ENCODE measurements at places on chromosomes 7 and 10.
A peak's percentile ranks its signal among the peaks of the same experiment; 100 is the strongest.

- no peak for DNase-seq
These were observed 226.8 kb downstream of the ARHGAP21 start for GRCh38 chr10:24496906-24497305.

DNA sequence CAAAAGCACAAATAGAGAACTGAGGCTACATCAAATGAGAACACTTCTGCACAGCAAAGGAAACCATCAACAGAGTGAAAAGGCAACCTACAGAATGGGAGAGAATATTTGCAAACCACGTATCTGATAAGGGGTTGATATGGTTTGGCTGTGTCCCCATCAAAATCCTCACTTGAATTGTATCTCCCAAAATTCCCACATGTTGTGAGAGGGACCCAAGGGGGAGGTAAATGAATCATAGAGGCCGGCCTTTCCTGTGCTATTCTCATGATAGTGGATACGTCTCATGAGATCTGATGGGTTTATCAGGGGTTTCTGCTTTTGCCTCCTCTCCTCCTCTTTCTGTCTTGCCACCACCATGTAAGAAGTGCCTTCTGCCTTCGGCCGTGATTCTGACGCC is 120.6 kb upstream of the FRMD4A start:
- no peak for DNase-seq

- no peak for DNase-seq
These were observed 7.7 kb downstream of the CTBP2 start for GRCh38 chr10:125152450-125153368.

DNA sequence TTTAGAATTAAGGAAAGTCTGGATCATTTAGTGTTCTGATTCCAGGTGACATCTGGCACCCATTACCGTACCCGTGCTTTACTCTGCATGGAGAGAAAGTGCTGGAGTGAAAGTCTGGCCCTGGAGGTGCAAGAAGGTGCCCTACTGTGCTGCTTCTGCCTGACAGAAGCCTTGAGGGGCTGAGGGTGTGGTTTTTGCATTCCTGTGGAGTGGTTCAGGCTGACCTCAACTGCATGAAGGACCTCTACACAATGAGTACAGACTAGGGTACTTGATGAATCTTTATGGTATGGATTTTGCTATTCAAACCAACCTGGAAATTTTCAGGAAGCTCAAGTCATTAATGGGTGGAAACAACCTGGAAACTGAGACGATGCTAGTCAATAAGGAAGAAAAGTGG is 45.1 kb upstream of the GSAP start:
- DNase-seq, result no peak

- DNase-seq, result no peak
These were observed 6.9 kb downstream of the C10orf105 start for GRCh38 chr10:71712572-71713134.

DNA sequence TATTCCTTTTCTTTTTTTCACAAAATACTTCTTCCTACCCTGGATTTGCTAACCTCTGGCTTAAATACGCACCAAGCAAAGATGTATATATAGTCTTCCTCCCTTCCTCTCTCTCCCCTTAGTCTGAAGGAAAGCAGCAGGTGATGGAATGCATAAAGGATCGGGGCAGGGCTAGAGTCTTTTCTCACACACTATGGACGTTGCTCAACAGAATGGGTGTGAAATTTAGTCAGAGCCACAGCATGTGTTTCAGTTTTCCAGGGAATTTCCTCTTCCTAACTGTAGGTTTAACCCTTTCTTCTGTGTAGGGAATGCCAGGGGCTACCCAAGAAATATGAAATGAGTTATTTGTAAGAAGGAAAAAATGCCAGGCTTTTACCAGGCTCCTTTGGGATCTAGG is 71.4 kb upstream of the NFKB2 start:
- DNase-seq, result no peak

GRCh38 chr10:49153971-49154370 is 20.1 kb upstream of the FAM170B start:
- no peak for DNase-seq

DNA sequence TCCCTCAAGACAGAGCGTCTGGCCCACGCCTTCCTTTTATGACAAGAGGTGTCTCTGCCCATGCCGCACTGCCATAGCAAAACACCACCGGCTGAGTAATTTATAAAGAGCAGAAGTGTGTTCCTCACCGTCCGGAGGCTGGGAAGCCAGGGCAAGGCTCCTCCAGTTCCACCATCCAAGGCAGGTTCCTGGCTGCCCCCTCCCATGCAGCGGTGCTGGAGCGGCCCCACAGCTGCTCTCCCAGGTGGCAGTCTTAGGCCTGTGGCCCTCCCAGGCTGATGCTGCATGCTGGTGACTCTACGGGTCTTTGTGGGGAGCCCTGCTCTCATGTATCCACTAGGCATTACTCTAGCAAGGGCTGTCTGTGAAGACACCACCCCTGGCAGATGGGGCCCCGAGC is 113.1 kb downstream of the TCERG1L start:
- DNase-seq, result no peak

GRCh38 chr10:13816195-13816925 is 229.6 kb downstream of the PRPF18 start:
- DNase-seq, result peak; percentile 22

GRCh38 chr10:84352251-84352842 is 24.0 kb downstream of the CCSER2 start:
- DNase-seq, result peak; percentile 51

GRCh38 chr7:48894574-48894973 is 29.8 kb upstream of the CDC14C start:
- no peak for DNase-seq

DNA sequence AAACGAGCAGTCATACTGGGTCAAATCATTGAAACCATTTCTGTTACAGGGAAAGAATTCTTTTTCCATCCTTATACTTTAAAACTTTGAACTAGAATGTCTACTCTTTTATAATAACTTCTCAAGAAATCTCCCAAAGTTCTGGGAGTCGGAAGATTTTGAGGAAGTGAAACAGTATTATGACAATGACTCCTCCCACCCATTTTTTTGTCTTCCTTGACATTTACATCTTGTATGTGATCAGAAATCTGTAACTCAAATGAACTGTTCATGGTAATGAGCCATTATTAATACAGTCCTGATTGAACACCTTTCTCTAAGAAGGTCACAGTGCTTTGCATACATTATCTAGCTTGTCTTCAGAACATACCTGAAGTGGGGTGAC is 227.4 kb downstream of the CELF2 start:
- no peak for DNase-seq

- peak; percentile 80 for DNase-seq
These were observed 21.6 kb downstream of the NT5C3A start for GRCh38 chr7:33040803-33041516.

GRCh38 chr10:12699781-12700556 is 301.5 kb downstream of the CCDC3 start:
- no peak for DNase-seq

DNA sequence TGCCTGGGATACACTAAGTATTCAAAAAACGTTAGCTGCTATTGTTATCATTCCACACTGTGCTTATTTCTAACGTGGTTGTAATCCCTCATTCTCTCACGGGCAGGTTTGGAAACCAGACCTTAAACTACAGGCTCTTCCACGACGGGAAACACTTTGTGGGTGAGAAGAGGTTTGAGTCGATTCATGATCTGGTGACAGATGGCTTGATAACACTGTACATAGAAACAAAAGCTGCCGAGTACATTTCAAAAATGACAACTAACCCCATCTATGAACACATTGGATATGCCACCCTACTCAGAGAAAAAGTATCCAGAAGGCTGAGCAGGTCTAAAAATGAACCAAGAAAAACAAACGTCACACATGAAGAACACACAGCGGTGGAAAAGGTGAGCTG is 163.2 kb upstream of the PRR15 start:
- DNase-seq, result no peak

DNA sequence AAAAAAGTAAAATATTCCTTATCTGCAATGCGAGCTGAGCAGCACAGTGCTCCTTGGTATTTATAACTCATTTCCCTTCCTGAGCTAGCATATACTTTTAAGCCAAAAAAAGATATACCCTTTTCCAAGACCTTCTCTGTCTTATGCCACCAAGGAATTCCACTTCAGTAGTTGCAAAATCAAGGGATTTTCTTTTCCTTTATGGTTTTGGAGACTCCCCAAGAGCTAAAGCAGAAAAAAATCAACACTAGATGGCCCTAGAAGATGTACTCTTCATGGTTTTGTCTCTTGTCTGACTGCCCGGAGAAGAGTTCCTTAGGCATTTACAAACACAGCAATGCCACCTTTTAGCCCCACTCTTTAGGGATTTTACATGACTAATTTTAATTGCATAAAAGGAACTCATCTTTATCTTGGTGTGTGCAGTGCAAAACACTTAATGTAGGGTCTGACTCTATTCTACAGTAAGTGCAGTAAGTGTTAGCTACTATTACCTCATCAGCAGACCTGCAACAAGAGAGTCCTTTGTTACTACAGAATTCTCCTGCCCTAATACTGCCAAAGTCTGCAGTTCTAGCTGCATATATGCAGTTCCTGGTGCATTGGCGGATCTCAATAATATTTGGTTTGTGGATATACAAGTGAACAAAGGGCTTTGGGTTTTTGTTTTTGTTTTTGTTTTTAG is 443.3 kb downstream of the GFRA1 start:
- DNase-seq, result no peak

DNA sequence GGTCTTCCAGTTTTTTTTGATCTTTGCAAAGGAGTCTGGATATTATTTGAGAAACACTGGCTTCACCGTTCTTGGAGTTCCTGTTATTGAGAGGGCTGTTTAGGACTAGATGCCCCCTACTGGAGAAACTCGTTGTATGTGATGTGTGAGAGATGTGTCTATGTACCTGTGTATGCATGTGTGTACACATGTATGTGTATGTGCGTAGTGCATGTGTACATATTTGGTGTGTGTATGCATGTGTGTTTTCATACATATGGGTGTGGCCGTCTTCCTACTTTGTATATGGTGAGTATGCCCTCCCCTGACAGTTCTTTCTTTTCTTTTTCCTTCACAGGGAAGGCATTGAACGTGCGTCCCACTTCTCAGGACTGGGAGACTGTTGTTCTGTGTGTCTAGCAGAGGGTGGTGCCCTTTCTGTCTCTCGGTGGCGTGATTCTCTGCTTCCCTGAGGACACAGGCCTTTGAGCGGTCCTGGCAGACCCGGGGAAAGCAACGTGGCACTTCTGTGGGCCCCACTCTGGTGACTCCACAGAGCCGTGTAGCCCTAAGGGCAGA is 3.0 kb upstream of the CALHM3 start:
- DNase-seq, result no peak

- DNase-seq, result no peak
These were observed 68.6 kb upstream of the VIPR2 start for GRCh38 chr7:159213253-159213652.

- DNase-seq, result no peak
These were observed 76.6 kb downstream of the EBF3 start for GRCh38 chr10:129887381-129887905.

- no peak for DNase-seq
These were observed 254.3 kb downstream of the IPMK start for GRCh38 chr10:58013406-58013805.

DNA sequence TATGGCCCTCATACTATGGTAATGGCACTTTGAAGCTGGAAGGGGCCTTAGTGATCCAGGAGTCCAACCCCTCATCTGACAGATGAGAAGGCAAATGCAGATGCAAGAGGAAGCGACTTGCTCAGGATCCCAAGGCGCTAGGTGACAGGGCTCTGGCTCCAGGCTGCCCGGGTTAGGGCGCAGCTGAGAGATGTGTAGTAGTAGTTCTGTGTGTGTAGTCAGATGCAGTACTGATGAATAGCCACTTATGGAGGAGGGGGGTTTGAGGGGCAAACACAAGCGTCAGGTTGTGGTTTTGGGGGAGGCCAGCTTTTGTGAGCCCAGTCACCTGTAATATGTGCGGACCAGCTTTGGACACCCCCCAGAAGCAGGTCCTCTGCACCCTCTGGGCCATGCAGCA is 4.8 kb downstream of the ADRA2A start:
- no peak for DNase-seq

DNA sequence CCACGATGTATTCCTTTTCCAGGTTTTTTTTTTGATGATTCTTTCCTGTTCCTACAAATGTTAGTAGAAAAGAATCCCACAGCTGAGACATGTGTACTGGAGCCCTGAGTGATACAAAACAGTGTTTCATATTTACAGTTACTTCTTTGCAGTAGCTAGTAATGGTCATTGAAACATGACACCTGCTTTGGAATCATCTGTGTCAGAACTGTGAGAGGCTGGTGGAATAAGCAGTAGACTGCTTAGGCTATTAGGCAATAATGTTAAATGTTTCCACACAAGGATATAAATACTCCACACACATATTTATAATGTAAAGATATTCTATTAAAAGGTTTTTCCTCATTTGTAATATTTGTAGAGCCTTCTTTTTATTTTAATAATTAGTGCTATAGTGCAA is 394.0 kb downstream of the THSD7A start:
- no peak for DNase-seq

- no peak for DNase-seq
These were observed 84.7 kb downstream of the ARHGAP22 start for GRCh38 chr10:48520184-48520506.

- DNase-seq, result no peak
These were observed 71.6 kb upstream of the ZNF746 start for GRCh38 chr7:149569025-149569725.

DNA sequence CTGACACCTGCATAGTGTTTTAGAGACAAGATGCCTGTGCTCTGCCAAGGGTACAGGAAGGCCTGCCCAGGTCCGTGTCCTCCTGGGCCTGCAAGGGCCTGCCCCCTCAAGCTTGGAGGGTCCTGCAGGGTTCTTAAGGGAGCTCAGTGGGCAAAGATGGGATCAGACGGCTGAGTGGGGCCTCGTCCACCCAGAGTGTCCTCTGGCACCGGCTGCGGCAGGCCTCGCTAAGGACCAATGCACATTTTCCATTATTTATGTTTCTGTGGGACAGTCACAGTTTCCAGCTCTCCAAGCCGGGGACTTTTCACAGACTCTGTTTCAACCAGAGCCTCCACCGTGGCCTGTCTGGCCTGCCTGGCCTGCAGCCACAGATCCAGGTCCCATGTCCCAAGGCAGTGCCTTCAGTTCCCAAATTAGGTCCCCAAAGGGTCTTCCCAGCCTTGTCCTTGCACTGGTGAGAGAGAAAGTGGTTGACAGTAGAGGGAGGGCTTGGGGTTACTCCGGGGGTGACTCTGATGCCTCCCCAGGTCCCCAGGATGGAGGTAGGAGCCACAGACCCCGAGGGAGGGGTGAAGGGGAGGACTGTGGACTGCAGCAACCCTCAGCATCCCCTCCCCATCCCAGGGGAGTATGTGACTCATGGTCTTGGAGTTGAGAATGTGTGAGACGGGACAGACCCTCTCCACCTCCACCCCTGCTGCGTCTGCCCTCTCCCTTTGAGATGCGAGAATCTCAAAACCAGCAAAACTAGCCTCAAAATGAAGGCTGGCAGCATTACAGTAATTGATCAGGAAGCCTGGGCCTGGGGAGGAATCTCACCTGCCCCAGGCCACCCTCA is 14.8 kb downstream of the MYL10 start:
- no peak for DNase-seq

- DNase-seq, result no peak
These were observed 121.5 kb downstream of the TNS3 start for GRCh38 chr7:47460251-47460989.

- no peak for DNase-seq
These were observed 189.2 kb downstream of the THSD7A start for GRCh38 chr7:11642841-11643240.

DNA sequence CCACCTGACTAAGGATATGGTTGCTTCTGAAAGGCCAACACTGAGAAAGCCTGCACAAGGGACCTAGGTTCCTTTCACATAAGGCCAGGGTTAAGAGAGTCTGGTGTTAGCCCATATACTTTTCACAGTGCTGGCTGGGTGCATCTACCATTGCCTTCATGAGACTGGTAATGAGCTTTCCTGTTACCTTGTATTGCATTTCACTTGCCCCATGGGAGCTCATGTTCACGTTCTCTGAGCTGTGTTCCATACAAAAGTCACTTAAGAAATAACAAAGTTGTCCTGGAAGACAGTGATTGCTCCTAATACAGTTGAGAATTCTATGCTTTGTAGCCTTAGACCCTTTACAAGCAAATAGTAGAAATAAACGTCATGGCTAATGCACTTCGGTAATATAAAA is 337.8 kb upstream of the TEX47 start:
- DNase-seq, result no peak

Measured in Peyer's patch (tissue), 4 donors.